ENCODE measurements at places on chromosomes 11 and 22.

DNA sequence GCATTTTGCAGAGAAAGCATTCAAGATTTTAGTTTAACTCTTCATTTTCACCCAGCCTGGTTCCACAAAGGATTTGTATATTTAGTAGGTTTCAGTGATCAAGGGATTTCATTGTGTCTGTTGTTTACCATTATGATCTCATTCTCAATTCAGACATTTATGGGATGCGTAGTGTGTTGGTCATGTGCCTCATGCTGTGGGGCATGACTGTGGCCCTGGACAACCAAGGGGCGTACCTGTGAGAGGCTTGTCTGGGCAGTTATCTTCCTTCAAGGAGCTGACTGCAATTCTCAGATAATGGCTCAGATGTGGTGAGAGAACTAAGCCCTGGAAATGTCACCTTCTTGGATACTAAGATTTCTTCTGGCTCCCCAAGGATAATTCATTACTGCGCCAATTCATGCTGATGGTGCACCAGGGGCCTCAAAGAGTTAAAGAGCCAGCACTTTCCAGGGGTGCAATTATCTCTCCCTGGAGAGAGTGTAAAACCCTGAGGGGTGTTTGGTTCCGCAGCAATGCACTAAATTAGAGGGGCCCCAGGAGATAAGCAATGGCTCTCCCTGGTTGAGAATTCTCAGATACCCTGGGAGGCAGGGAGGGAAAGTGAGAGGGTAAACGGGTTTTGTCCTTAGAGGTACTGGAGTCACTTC lies 32.2 kb downstream of the SLC6A5 start:
- no peak for DNase-seq

- peak; percentile 23 for DNase-seq
Observed at GRCh38 chr22:42202669-42203068, 67.8 kb downstream of the TCF20 start.

- DNase-seq, result no peak
Observed at GRCh38 chr11:60910711-60911380, 3.1 kb upstream of the TMEM109 start.

GRCh38 chr11:111204211-111204610 lies 41.3 kb upstream of the POU2AF2 start:
- no peak for DNase-seq

DNA sequence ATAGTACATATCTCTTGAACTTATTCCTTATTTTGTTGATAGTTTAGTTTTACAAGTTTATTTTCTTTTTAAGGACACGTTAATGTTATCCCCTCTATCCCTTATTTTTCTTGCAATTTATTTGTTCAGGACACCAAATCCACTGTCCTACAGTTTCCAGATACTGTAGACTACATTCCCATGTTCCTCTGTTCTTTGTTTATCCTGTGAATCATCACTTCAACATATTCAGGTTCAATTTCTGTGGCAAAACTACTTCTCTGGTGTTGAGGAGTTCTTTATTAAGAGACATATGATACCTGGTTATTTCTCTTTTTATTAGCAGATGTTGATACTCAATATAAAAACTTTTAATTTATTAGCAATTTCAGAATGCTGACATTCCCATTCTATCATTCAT lies 72.8 kb upstream of the CLNS1A start:
- peak; percentile 28 for DNase-seq

- no peak for DNase-seq
Observed at GRCh38 chr11:109865548-109866186, 227.5 kb upstream of the ZC3H12C start.

- DNase-seq, result no peak
Observed at GRCh38 chr11:69930081-69931059, 111.2 kb upstream of the FGF3 start.

DNA sequence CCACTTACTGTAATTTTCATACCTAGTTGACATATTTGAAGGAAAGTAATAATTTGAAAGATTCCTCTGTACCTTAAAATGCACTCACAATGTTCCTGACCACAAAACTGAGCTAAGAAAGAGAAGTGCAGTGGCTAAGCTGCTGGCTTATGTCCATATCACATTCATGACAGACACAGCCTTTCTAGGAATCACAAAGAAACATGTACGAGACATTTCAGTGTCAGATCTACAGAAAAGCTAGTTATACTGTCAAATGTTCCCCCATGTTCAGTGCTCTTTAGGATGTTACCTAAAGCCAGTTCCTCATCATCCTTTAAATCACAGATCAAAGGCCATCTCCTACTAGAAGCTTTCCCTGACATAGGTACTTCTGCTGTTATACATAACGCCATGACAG lies 142.2 kb upstream of the C11orf58 start:
- DNase-seq, result no peak

DNA sequence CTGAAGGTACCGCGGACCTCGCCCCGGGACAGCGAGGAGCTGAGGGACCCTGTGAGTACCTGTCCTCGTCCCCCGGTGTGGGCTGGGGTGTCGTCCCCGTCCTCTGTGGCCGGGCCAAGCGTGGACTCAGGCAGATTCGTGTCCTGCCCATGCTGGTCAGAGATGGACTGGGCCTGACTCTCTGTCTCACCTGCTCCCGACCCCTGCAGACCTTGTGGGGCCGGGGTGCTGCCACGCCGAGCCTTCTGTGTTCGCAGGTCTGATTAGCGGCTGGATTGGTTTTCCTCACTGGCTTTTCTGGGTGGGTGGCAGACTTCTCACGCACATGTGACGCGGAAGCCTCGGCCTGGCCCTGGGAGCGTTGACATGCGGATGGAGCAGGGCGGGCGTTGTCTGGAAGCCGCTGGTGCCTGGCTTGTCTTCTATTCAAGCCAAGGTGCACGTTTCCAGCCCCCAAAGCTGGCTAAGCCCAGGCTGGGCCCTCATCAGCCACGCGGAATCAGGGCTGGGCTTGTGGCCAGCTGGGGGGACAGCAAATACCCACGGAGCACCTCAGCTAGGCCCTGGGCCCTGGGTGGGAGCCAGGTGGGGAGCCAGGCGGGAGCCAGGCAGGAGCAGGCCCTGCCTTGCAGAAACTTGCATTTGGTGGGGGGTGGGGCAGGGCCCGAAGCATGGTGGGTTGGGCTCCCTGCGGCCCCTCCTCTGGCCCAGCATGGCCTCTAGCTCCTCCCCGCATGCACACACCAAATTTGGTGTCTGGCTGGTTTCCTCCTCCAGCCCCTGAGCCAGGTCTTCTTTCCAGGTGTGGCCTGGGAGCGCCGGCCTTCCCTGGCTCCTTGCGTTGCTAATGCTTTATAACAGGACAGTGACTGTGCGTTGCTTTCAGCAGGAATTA lies 7.0 kb downstream of the GRAMD4 start:
- no peak for DNase-seq

GRCh38 chr11:131811383-131811782 lies 441.0 kb downstream of the NTM start:
- DNase-seq, result no peak

DNA sequence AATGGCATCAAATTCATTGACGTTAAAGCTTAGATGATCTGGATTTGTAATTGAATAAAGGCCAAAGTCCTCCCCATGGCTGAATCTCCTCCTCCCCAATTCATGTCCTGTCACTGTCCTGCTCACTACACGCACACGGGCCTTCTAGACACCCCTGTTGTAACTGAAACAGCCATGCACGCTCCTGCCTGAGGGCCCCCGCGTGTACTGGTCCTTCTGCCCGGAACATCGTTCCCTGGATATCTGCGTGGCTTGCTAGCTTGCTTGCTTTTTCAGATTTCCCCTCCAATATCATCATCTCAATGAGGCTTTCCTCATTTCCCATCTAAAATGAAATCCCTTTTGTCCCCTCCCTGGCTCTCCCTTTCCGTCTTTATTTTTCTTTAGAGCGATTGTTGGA lies 15.3 kb downstream of the PKNOX2 start:
- no peak for DNase-seq

DNA sequence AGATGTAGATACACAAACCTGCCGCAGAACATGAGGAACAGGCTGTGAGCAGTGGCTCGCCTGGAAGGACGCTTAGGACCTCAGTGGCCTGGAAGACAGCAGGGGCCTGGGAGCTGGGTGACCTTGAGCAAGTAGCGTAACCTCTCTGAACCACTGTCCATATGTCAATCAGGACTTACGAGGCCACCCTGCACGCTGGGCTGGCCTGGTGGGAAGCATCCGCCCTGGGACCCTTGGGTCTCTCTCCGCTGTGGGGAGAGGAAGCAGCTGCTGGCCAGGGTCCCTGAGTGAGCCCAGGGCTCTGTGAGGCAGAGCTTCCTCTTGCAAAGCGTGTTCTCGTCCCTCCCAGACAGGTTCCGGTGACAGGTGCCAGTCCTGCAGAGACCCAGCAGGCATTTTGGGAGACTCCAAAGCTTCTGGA lies 14.0 kb upstream of the EHD1 start:
- DNase-seq, result no peak

DNA sequence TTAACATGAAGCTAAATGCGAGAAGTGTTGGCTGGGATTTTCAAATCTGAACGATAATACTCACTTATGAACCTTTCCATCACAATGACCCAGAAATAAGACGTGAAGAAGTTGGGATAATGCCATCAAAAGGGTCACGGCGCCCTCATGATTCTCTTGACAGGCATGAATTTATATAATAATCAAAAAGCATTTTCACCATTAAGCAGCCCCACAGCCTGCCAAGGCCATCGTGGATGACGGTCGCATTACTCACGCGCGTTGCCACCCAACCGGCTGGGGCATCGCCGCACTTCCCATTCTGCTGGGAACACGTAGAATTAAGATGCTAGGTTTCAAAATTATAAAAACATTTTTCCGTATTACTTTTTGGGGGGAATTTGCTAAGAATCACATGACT lies 18.9 kb upstream of the GAL start:
- DNase-seq, result no peak

All from non-pigmented ciliary epithelial cell (primary cell).